NCI-H1048 (cell line): ENCODE measurements at places on chromosomes 13 and 19.

DNA sequence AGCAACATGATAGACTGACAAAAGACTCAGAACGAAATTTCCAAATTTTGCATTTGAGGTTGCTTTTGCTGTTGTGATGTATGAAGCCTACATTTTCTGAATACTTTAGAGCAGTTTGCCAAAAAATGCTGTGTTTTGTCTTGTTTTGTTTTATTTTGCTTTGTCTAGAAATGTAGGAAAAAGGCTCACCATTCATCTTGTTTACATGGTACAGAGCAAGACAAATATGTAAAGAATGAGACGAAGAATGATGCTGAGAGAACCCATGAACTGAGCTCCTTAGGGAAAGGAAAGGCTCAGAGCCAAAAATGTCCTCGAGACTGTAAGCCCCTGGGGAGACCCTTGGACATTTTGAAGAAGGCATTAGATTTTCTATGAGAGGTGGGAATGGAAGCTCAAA lies 6.8 kb upstream of the SPART start:
- DNase-seq = no peak

- DNase-seq = no peak
Measured at GRCh38 chr13:113536461-113537110, 46.1 kb upstream of the DCUN1D2 start.

- no peak for DNase-seq
Measured at GRCh38 chr13:110875241-110875640, 39.6 kb downstream of the ANKRD10 start.

DNA sequence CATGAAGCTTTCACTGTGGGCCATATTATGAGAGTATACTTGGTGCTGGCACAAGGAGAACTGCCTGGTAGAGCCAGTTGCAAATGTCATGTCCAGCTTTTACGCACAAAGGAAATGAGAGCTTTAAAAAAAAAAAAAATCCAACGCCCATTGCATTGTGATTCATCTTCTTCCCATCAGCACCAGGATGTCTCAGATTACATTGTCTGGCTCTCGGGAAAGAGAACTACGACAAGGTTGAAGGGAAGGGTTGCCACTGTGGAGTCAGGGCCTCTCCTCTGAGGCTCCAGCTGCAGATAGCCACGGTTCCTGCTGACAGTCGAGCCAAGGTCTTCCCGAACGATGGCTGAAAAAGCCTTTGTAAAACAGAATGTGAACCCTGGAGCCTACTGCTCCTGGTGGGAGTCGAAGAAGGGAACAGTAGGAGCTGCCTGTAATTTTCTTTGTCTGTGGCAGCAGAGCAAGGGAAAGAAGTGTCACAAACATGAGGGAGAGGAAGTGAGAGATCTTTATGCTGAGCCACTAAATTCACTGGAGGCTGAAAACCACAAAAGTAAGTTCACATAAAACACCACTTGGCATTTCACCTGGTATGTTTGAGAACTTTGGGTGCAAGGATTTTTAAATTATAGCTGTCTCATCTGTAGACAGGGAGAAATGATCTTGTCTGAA lies 704.7 kb downstream of the DIAPH3 start:
- no peak for DNase-seq

DNA sequence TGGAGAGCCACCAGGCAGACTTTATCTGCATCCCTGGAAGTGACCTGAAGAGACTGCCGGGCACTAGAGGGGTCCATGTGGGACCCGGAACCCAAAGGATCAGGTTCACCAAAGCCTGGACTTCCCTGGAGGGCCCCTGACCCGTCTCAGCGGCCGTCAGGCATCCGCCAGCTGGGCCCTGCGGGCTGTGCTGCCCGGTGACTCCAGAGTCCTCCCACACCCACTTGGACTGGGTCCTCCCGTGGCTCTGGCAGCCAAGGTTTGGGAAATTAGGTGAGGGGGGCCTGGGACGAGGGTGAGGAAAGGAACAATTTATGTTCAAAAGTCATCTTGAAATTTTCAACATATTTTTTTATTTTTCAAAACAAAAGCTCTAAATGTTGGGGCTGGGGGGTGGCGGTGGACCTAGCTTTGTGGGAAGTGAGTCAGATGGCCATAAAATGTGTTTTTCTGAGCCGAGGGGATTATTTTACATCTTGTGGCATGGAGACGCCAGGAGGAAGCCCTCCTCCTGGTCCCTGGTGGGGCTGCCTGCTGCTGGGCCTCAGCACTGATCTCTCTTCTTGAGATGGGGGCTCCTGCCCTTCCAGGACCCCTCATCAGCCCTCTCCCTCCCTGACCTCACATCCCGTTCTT lies 20.2 kb downstream of the CEBPA start:
- no peak for DNase-seq

- DNase-seq = no peak
Measured at GRCh38 chr13:113967729-113968462, 6.0 kb downstream of the C13orf46 start.

DNA sequence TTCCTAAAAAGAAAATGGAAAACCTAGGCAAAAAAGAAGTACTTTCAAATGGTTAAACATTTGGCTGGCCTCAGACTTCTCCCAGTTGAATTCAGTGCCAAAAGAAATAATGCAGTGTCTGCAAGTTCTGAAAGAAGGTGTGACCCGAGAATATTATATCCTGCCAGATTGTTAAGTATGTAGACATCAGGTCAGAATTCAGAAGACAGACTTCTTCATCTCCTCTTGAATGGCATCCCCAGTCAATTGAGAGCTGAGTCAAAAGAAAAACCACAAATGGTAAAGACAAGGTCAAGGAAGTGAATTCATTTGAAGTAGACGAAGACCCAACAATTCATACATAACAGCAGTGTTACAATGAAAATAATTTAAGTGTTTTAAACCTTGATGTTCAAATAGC lies 194.5 kb downstream of the NBEA start:
- DNase-seq = no peak

DNA sequence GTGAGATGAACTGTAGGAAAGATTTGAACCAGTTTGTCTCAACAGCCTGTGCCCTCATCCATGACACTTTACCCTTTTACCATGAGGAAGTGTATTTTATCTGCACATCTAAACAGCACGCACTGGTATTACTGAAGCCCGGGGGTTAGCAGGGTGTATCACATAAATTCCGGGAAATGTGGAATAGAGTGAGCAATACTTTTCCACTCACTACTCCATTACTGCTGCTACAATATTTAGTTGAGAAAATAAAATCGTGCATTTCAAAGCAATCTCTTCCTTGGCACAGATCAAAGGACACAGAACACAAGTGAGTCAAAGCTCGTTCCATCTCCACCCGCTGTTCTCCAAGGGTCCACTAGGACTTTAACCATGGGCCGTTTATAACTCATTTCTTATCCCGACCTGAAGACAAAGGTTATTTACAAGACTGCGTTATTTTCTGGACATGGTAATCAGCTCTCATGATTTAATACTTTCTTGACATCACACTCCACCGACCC lies 35.2 kb downstream of the STK24 start:
- no peak for DNase-seq

DNA sequence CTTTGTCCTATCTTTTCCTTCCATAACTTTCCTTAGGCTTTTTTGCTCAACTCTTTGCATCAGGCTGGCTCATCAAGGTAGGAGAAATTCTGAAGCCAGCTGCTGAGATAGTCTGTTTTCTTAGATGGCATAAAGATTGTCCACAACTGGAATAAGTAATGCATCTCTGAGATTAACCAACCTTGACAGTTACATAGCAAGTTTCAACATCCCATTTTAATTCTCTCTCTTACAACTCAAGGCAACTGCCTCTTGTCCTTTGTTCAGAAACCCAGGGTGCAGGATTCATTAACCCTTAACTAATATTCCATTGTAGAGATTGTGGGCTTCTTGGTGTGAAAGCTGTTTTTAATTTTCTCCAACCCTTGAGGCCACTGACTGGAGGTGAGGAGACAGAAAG lies 239.2 kb downstream of the LACC1 start:
- no peak for DNase-seq

DNA sequence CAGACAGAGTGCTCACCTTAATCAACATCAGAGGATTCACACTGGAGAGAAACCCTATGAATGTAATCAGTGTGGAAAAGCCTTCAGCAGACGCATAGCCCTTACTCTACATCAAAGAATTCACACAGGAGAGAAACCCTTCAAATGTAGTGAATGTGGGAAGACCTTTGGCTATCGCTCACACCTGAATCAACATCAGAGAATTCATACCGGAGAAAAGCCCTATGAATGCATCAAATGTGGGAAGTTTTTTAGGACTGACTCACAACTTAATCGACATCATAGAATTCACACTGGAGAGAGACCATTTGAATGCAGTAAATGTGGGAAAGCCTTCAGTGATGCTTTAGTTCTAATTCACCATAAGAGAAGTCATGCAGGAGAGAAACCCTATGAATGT lies 18.3 kb downstream of the ZNF527 start:
- no peak for DNase-seq

GRCh38 chr19:17579661-17580244 lies 24.3 kb downstream of the COLGALT1 start:
- DNase-seq = peak; percentile 31

DNA sequence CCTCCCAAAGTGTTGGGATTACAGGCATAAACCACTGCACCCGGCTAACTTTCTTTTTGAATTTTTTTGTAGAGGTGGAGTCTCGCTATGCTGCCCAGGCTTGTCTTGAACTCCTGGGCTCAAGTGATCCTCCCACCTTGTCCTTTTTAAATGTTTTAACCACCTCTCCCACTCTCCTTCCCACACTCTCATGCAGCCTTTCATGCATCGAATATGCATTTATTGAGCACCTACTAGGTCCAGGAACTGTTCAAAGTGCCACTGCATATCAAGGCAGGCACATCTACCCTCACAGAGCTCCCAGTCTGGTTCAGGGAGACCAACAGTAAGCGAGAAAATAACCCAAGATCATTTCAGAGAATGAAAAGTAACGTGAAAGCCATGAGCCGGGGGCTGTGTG lies 1.2 kb downstream of the TICAM1 start:
- no peak for DNase-seq

GRCh38 chr13:92719868-92720267 lies 506.7 kb upstream of the GPC6 start:
- DNase-seq = no peak

DNA sequence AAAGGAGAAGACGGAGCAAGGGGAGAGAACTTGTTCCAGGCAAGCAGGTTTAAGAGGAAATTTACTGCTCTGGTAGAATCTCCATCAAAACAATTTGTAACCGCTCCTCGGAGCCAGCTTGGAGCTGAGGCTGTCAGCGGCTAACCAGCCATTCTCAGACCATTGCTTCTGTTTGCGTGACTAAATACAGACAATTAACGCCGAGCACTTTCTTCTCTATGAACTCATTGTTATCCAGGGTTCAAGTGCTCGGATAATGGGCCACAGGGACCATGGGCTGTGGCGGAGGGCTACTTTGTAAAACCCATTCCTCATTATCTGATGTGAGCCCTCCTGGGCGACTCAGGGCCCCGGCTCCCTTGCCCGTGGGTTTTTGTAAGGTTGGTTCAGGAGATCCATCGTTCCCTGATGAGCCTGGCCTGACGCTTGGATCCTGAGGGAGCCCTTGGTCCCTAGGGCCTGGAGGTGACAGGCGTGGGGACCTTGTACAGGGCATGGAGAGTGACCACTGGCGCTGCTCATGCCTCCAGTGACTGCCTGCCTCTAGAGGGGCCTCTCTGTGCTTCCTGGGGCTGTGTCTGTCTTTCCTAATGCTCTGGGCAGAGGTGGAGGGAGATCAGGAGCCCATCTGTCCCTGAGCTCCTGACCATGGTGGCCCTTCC lies 61.5 kb upstream of the ZNF536 start:
- no peak for DNase-seq

DNA sequence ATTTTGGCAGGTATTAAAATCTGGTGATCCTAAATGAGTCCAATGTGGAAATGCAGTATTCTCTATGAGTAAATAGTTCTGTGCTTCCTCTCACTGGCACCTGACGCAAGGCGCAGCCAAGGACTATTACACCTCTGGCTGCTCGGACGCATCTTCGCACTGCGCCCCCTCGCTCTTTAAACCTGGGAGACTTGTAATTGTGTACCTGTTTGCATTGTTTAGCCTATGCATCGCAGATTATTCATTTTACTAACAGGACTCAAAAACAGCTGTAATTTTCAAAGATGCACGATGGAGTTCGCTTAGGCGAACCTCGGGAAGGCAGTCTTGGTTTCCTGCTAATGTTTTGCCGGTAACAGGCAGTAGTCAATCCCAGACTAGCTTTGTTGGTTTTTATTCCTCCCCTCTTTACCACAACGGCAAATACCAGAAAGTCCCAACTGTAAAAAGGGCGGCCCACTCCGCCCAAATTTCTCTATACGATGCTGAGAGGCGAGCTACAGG lies 113.2 kb downstream of the KCNRG start:
- DNase-seq = no peak

GRCh38 chr13:110942248-110942981 lies 27.5 kb upstream of the ANKRD10 start:
- no peak for DNase-seq

DNA sequence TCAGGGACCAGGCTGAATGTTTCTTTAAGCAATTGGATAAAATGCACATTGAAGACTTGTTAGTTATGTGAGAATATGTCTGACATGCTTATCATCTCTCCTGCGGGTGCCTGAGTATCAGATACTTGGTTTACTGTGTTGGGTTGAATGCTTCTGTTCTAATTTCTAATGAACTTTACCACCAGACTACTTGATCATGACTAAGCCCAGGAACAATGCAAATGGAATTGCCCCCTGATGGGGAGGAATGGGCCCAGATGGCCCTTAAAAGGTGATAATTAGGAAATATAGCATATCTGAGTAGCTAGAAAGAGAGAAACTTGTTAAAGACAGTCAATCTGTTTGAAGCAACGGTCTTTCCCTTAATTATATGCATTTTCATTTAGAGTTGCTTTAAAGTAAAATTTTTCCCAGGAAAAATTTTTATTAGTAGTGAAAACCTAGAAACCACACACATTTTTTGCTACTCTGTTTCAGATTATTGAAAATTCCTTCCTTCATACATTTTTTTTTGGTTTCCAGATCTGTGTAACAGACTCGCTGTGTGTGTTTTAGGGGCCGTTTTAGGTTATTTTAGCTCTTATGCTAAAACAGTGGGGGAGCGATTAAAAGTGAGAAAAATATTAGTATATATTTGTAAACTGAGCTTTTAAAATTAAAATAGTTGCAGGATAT lies 186.6 kb downstream of the TM9SF2 start:
- no peak for DNase-seq

DNA sequence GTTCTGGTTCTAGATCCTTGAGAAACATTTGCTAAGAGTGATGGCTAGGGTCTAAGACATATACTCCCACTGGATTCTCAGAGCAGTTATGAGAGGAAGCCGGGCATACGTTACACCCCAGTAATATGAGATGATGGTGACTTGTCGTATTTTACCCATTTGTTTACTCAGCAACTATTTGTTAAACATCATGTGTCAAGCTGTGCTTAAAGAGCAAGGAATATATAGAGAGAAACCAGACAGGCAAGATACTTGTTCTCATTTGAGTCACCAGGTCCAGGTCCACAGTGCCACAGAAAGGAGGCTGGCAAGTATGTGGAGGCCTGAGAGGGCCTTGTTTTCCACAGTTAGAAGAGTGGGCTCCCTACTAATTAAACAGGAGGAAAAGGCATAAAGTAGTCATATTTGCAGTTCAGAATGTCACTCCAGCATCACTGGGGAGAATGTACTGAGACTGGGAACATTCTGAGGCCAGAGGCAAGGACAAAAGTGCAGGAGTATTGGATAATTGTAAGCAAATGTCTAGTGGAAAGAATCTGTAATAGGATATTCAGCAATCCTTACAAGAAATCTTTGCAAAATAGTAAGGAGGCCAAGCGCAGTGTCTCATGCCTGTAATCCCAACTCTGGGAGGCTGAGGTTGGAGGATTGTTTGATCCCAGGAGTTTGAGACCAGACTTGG lies 142.2 kb downstream of the IRS2 start:
- DNase-seq = no peak
